Tongue (tissue), 3 donors: ENCODE measurements at places on chromosomes 6 and 20. TPM values are rescaled to one million over a fixed set of nuclear protein-coding genes. Genes with fewer than 3 reads are reported as not detected.
A peak's percentile ranks its signal among the peaks of the same experiment; 100 is the strongest.

GRCh38 chr6:118621799-118622470, 29.5 kb downstream of the CEP85L start:
- no peak for DNase-seq

Gene PPDPF
- total RNA-seq, result 35.2 TPM

- DNase-seq, result peak; percentile 6
Observed at GRCh38 chr6:30260036-30260504, 46.9 kb upstream of the TRIM26 start.

GRCh38 chr6:389622-390021, 1.9 kb upstream of the IRF4 start:
- no peak for DNase-seq

DNA sequence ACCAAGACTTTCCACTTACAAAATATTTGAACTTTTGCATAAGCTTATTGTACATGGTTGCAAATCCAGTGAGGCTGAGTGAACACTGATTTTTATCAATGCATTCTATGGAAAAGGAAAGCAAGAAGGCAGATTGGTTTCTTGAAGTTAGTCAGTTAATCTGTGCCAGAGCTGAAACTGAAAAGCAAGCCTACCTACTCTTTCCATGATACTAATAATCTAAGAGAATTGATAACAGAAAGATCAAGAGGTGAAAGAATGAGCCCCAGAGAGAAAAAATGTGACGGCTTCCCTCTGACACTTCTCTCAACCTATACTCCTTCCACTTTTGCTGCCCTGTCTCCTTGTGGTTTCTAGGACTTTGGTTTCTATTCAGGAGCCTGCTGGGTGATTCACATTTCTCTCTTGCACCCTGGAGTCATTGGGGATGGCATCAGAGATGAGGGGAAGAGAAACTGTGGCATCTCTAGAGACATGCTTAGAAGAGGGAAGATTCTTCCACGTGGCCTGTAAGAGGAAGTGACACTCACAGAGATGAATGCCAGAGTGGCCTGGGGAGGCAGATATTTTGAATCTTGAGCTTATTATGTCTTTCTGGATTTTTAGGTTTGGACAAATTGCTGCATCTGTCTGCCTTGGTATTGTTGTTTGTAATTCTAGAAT, 158.6 kb upstream of the RIMS1 start:
- no peak for DNase-seq

- peak; percentile 64 for DNase-seq
Observed at GRCh38 chr6:42745083-42745639, 742 bp downstream of the TBCC start.

GRCh38 chr6:113359155-113360140, 497.7 kb upstream of the MARCKS start:
- no peak for DNase-seq

DNA sequence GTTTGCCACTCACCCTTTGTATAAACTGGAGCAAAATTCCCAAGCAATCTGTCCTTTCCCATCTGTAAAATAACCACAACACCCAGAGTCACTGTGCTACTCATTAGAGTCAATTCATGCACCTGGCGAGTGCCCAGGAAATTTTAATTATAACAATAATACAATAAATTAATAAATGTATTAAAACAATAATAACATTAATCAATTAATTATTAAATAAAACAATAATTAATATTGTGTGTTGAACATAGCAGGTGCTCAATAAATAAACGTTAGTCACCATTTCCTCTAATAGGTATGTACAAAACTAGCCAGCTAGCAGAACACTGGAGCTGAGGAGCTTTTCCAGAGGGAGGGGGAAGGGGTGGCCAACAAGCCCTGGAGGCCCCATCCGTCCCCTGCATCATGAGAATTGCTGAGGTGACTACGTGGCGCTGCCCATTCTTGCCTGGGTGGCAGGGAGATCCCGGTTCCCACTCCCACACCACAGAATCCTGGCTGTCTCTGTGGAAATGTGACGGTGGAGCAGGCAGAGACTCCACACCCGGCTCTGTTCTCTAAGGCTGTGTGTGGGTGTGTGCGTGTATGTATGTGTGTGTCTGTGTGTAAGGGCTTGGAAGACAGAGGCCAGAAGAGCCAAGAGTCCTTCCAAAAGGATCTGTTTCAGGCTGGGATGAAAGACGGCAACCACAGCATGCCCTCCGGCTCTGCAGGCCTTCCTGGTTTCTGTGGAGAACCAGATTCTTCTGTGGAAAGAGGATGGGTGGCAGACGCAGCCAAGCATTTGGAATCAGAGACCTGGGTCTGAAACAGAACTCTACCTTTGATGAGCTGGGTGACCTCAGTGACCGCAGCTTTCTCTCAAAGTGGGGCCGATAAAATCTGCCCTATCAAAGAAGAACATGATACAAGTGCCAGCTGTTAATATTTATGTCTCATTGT, 18.8 kb upstream of the EZR start:
- no peak for DNase-seq

DNA sequence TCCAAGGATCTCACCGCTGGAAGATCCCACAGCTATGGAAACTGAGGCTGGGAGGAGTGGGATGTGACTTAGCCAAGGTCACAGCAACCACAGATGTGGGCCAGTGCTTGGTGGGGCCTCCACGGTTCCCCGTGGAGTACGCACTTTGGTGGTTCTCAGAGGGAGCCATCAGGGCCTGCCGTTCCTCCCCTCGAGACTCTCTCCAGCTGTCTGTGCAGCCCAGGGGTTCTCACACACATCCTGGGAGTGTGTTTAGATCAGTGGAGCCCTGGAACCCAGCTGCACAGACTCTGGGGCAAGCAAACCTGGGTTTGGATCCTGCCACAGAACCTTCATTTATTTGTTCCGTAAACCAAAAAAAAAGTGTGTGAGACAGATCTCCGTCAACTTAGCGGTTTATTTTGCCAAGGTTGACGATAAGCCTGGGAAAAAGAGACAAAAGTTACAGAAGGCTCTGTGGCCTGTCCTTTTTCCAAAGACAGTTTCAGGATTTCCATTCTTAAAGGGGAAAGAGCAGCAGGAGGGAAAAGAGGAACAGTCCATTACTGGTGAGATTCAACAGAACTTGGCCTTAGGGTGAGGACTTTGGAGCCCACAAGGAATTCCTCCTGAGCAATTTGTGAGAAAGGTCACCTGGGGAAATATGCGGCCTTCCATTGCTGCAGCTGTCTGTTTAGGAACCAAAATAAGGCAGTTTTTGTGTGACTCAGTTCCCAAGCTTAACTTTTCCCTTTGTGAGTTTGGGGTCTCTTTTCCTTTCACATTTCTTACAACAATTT, 13.6 kb upstream of the MYMX start:
- DNase-seq, result no peak

Gene SNRPB2
- 41.7 TPM for total RNA-seq

GRCh38 chr20:63884506-63885263, 10.2 kb upstream of the DNAJC5 start:
- DNase-seq, result no peak

DNA sequence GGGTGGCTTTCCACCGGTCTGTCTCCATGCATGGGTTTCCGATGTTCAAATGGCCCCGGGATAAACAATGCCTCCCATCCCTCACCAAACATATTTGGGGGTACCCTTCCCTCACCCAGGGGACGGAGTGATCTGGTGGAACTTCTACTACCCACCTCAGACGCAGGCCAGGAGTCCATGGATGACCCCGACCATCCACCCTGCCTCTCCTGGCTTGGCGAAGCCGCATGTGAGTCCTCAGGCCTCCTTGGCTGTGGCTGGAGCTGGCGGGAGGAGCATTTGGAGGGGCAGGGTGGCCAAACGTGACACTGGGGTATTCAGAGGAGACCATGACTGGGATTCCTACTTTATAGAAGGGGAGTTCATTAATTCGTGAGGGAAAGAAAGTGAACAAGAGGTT, 45.9 kb upstream of the FRMD1 start:
- DNase-seq, result no peak

DNA sequence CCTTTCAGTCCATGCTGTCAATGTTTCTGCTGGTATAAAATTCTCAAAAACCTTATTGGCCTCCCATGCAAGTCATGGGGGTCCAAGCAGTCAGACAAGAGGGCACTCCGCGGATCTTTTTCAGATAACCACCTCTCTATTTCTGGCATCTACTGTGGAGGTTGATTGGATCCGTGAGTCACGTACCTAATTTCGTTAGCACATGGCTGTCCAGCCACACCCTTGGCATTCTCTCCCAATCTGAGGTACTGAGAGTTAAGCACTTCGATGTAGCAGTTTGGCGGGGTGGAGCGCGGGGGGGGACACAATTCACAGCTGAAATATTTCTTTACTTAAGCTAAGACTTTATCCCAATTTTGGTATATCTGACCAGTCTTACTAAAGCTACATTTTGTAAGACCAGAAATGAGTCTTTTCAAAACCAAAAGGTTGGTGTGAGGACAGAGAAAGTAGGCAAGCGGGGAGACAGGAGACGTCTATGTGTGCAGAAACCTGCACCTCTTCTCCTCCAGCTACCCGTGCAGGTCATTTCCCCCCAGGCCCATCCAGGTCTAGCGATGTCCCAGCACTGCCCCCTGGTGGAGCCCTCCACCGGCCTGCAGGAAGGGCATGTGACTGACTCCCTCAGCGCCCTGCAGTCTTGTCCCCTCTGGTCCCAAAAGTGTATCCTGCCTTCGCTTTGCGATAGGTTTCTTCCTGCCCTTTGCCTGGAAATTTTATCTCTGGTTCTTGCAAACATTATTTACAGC, 113.1 kb downstream of the ADAT2 start:
- peak; percentile 12 for DNase-seq
